Hepatocyte (in vitro differentiated cells): ENCODE measurements at places on chromosomes 16 and 17. TPM values are rescaled to one million over a fixed set of nuclear protein-coding genes. Genes with fewer than 3 reads are reported as not detected.

The OTOA gene
- total RNA-seq = 0.07 TPM in 1 of 2 replicates, not detected in the other

The DHODH gene
- total RNA-seq = 4.2 and 6.6 TPM in 2 replicates

The KRT20 gene
- total RNA-seq = 2.4 and 3.4 TPM in 2 replicates

The MYADML2 gene
- not detected in 2 replicates for total RNA-seq

The DRC3 gene
- total RNA-seq = 1.1 TPM in 2 replicates

The HBA1 gene
- not detected in 2 replicates for total RNA-seq

The SPIRE2 gene
- 16.9 and 21.7 TPM in 2 replicates for total RNA-seq

The KIAA0753 gene
- total RNA-seq = 10.9 and 12.0 TPM in 2 replicates

The CLEC18C gene
- total RNA-seq = not detected in 2 replicates

The CISD3 gene
- 4.9 and 5.0 TPM in 2 replicates for total RNA-seq

The GPR179 gene
- 0.03 and 0.08 TPM in 2 replicates for total RNA-seq

The ASGR1 gene
- total RNA-seq = 59.6 and 74.0 TPM in 2 replicates

The NXPH3 gene
- 0.40 and 1.2 TPM in 2 replicates for total RNA-seq

The KRTAP17-1 gene
- total RNA-seq = not detected in 2 replicates

The CORO6 gene
- total RNA-seq = 0.83 and 1.5 TPM in 2 replicates

The TK2 gene
- total RNA-seq = 14.3 and 15.9 TPM in 2 replicates

The GPRC5C gene
- 150 and 159 TPM in 2 replicates for total RNA-seq

The CIITA gene
- total RNA-seq = 0.08 TPM in 1 of 2 replicates, not detected in the other

The IL21R gene
- 0.10 and 0.16 TPM in 2 replicates for total RNA-seq

The NPB gene
- total RNA-seq = 0.47 and 2.6 TPM in 2 replicates
